ENCODE measurements at places on chromosomes 7 and 10. TPM values are rescaled to one million over a fixed set of nuclear protein-coding genes. Genes with fewer than 3 reads are reported as not detected.

ZEB1 gene
- 53.6 TPM for total RNA-seq

MAD1L1 gene
- total RNA-seq, result 66.2 TPM

SLC29A4 gene
- total RNA-seq, result 1.1 TPM

FOXI2 gene
- not detected for total RNA-seq

CTAGE8 gene
- 2.4 TPM for total RNA-seq

NUDCD3 gene
- total RNA-seq, result 44.2 TPM
